ENCODE measurements at places on chromosomes 6 and 20. TPM values are rescaled to one million over a fixed set of nuclear protein-coding genes. Genes with fewer than 3 reads are reported as not detected.

TRIM40 gene
- total RNA-seq = not detected

ASIP gene
- not detected for total RNA-seq

DNA sequence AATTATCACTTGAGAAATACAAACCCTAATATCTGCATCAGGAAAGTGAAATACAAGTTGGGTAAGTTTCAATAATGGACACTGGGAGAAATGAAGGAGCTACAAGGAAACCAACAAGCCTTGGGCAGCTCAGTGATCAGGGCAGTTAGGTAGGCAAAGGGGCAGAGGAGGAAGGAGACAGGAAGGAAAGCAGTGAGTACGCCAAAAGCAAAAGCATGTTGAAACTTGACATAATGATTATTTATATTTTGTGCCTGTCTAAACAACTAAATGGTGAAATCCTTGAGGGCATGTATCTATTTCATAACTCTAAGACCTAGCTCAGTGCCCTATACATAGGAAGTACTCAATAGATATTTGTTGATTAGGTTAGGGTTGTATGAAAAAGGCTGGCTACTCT is 23.3 kb downstream of the PXT1 start:
- no peak for DNase-seq

DNA sequence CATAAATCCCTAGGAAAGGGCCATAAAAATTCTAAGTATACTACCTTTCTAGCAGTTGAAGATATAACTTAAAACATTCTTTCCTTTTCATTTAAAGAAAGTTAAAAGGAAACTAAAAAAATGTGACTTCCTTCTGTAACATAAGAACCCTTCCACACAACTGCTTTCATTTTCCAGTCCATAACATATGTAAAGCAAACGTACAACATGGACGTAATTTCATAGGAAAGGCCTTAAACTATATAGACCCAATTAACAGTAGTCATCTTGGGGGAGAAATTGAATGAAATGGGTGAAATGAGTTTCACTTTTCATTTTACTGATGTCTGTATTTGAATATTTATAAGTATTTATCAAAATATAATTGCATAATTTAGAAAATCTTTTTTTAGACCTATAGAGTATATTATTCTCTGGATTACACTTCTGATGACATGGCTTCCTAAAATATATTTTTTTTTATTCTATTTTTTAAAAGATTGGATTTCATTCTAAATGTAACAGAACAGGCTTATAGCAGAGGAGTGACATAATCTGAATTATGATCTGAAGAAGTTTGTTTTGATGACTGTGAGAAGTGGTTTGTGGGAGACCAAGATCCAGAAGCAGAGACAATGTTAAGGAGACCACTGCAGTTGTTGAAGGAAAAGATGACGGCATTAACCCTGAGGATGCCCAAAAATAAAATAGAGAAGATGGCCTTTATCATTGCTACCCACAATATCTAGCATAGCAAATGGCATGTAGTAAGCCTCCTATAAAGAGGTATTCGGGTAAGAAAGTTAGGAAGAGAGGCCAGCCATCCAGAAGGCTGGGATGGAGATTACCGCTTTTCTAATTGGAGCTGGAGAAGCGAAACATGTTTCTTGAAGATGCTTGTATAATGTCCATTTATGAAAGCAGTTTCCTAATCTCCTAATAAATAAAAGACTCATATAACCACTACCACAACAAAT is 260.4 kb downstream of the PTPRK start:
- no peak for DNase-seq

- no peak for DNase-seq
These were observed 164.5 kb downstream of the ATXN1 start for GRCh38 chr6:16596616-16597331.

TDRD6 gene
- 0.07 TPM for total RNA-seq

- no peak for DNase-seq
These were observed 1.1 kb upstream of the APOBEC2 start for GRCh38 chr6:41051873-41052272.

ME1 gene
- 4.1 TPM for total RNA-seq

- peak; percentile 71 for DNase-seq
These were observed 438.4 kb upstream of the SPTLC3 start for GRCh38 chr20:12570371-12570770.

GRCh38 chr6:40960742-40961430 is 78.1 kb downstream of the UNC5CL start:
- no peak for DNase-seq

DNA sequence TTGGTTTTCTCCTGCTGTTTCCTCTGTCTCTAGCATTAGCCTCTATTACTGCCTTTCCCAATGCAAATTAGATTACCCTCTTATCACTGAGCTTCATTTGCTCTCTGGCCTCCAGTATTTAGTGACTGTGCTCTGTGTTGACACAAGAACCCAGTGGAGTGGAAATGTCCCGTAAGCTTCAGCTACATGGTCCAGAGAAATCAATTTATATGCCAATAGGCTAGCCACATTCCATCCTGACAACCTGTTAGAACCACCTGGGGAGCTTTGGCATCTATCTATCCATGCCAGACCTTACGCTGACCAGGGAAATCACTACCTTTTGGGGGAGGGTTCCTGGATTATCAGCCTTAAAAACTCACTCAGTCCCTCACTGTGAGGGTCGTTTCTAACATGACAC is 459.6 kb downstream of the UTRN start:
- no peak for DNase-seq

DNA sequence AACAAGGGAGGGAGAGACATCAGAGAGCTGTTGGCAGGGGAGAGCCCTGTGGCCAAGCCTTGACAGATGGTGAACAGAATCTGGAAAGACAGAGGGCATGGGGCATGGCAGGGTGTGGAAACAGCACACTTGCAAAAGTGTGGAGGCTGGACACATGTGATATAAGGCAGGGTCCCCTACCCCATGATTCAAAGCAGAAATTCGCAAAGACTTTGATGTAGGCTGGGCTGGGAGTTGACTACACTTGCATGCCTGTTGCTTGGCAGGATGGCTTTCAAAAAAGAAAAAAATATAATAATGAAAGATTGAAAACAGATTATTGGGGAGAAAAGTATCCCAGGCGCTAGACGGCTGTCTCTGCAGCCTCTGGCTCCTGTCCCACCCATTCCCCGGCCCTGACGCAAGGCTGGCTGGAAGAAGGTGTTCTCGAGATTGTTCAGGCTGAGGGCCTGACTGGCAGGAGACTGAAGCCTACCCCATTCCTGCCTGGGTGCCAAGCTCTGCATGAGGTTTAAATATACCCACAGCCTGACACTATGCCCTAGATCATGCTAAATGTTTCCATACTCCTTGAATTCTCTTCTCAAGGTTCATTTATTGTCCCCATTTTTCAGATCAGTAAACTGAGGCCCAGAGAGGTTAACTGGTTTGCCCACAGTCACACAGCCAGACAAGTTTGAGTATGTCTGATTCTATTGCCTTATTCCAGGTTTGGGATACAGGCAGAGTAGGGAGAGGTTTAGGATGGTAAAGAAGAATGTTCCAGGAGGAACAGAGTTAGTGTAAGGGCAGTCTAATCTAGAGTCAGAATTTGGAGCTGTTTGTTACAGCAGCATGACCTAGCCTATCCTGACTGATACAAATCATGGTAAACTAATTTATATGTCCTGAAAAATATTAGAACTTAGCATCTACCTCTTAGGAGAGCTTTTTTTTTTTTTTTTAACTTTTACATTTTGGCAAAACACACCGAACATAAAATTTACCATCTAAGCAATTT is 23.4 kb upstream of the CCN5 start:
- DNase-seq = no peak

DNA sequence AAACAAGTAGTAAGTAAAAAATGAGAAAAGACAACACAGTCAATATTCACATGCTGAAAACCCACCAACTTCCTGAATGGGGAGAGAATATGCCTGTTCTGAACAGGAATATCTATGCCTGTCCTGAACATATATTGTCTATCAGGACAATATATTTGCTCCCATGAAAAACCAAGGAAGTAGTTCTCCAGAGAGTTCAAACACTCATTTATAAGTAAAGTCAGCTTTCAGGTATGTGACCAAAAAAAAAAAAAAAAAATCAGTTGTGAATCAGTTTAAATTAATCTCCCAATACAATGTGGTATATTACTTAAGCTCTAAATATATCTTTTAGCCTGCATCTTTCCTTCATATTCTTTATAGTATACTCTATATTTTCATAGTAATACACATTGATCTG is 119.5 kb downstream of the MYB start:
- DNase-seq = no peak

DNA sequence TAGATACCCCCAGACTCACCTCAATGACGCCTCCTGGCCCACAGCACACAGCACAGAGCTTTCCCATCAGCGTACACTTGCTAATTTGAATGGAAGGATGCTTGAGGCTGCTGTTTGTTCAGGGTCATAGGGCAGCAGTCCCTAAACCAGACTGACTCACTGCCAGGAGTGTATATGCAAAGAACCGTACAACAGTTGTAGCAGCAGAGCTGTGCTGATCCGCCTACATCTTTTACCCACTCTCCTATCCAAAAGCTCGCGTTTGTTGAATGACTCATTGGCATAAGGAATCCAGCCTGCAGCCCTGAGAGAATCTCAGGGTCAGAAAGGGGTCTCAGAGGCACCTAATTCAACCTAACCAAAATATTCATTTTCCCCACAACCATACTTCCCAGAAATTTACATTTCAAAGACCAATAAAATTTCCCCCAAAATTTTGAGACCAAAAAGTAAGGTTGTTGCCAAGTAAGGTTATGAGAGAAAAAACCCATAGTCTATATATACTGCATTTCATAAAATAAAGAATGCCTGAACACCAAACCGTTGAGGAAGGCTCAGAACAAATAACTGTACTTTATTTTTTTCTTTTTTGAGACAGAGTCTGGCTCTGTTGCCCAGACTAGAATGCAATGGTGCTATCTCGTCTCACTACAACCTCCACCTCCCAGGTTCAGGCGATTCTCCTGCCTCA is 35.3 kb upstream of the CCND3 start:
- no peak for DNase-seq

GRCh38 chr6:46052479-46052878 is 36.8 kb upstream of the CLIC5 start:
- DNase-seq = no peak

Data from WTC11 (cell line).